ENCODE measurements at places on chromosomes 3 and 15. TPM values are rescaled to one million over a fixed set of nuclear protein-coding genes. Genes with fewer than 3 reads are reported as not detected.

GATA2 gene
- 1.8 TPM for total RNA-seq

CIDEC gene
- 0.14 TPM for total RNA-seq

PROS1 gene
- total RNA-seq = 19.2 TPM

CHCHD6 gene
- 14.3 TPM for total RNA-seq

SCN11A gene
- total RNA-seq = under 0.01 TPM

RHCG gene
- total RNA-seq = 0.14 TPM

DUT gene
- 50.8 TPM for total RNA-seq

PTPRG gene
- 42.1 TPM for total RNA-seq

MCF2L2 gene
- total RNA-seq = 0.37 TPM

GOLGA6B gene
- not detected for total RNA-seq

MOBP gene
- total RNA-seq = not detected

CCR1 gene
- 1.3 TPM for total RNA-seq

SNX33 gene
- total RNA-seq = 13.5 TPM

TMEM212 gene
- total RNA-seq = not detected

CAMK2N2 gene
- total RNA-seq = 0.14 TPM

SPESP1 gene
- total RNA-seq = 3.2 TPM

UTS2B gene
- total RNA-seq = 0.65 TPM

CPLX3 gene
- not detected for total RNA-seq

SLC22A13 gene
- 0.28 TPM for total RNA-seq

DHX30 gene
- total RNA-seq = 41.2 TPM

PPP1R14D gene
- not detected for total RNA-seq

SYNPR gene
- total RNA-seq = not detected

FETUB gene
- total RNA-seq = not detected

MYH15 gene
- 0.57 TPM for total RNA-seq

MYL3 gene
- total RNA-seq = not detected

LSG1 gene
- total RNA-seq = 36.1 TPM

KY gene
- 0.28 TPM for total RNA-seq

GALNT15 gene
- total RNA-seq = 20.2 TPM

OR4F15 gene
- total RNA-seq = not detected

CTDSPL gene
- total RNA-seq = 22.2 TPM

CCDC80 gene
- total RNA-seq = 1,612 TPM

CCPG1 gene
- 116 TPM for total RNA-seq

RBP2 gene
- total RNA-seq = not detected

ITIH1 gene
- 0.18 TPM for total RNA-seq

WNT5A gene
- 4.4 TPM for total RNA-seq

NR2E3 gene
- 0.14 TPM for total RNA-seq

NPAP1 gene
- not detected for total RNA-seq
